Inflammatory macrophage treated with lipopolysaccharide for 4 hours (primary cell): ENCODE measurements at places on chromosomes 1 and 21.

- no peak for DNase-seq
Observed at GRCh38 chr1:114103992-114104391, 49.7 kb downstream of the SYT6 start.

GRCh38 chr1:13487143-13487868 is 26.5 kb downstream of the LRRC38 start:
- DNase-seq, result no peak

- no peak for DNase-seq
Observed at GRCh38 chr21:34942911-34943310, 106.2 kb downstream of the RUNX1 start.

DNA sequence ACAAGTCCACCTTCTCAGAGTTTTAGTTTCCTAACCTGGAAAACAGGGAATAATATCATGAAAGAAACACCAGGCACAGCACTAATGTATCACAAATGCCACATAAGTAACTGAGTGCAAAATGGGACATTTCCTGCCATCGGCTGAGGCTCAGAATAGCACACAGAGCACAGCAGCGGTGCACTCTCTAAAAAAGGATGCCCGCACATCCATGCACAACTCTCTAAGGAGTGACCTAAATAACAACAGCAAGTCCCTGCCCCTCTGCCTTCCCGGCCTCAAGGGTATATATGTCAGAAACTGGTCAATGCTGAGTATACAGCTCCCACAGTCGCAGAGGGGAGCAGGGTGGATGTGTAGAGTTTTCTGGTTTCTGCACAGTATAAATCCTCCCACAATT is 100.1 kb upstream of the ERG start:
- DNase-seq, result no peak

DNA sequence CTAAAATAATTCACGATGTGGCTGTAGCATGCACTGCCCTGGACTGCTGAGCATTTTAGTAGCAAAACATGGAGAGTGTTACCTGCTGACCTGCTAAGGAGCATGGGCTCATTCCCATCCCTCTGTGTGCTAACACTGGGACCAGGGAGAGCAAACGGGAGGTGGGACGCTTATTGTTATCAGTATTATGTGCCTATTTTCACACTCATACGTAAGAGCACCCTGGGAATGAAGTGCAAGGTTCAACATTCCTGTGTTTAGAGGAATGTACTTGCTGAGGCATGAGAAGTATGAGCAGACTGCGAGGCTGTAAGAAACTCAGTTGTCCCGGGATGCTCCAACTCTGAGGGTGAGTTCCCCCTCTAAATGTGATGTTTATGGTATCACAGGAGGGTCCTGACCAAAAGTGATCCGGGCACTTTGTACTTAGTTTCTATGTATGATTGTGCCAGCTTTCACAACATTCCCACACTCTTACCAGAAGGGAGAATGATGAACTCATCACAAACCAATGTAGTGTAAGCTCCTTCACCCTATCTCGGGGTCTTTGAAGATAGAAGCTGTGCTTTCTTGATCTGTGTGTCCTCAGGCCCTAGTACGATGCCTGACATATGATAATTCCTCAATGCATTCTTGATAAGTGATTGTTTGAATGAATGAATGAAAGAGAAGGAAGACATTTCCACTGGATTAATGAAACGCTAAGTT is 164.8 kb downstream of the KCNJ6 start:
- no peak for DNase-seq

- no peak for DNase-seq
Observed at GRCh38 chr1:235295902-235296350, 32.1 kb downstream of the ARID4B start.

DNA sequence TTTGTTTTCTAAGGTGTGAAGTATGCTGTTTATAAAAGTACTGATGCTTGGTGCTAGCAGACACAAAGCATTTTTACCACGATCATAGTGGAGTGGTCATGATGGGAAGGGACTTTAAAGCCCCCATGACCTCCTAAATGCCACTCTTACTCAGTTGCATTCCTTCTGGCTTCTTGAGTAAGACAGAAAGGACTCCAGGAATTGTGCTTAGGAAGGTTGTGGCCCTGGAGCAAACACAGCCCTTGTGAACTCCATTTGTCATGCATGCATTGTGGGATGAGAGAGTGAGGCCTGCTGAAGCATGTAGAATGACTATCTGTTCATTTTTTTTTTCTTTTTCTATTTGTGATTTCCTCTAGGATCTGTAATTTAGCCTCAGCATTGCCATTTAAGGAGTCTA is 34.2 kb downstream of the AK5 start:
- DNase-seq, result no peak

- DNase-seq, result no peak
Observed at GRCh38 chr1:218930472-218931241, 243.0 kb upstream of the LYPLAL1 start.

DNA sequence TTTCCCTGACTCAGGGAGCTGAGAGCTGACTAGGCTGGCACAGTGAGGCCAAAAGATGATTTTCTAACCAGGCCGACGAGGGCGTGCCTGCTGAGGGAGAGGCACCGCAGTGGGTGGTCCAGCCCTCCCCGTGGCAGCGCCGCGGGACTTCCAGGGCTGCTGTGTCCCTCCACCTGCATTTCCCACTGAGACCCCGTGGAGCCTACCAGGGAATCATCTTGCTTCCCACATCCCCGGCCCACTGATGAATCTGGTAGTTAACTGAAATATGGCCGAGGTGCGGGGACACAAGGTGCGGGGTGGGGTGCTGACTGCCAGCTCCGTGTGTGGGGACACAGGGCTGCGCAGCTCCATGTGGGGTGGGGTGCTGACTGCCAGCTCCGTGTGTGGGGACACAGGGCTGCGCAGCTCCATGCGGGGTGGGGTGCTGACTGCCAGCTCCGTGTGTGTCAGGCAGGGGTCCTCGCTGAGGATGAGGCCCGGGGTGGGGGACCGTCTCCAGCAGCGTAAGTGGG is 10.4 kb downstream of the WRAP73 start:
- DNase-seq, result no peak

DNA sequence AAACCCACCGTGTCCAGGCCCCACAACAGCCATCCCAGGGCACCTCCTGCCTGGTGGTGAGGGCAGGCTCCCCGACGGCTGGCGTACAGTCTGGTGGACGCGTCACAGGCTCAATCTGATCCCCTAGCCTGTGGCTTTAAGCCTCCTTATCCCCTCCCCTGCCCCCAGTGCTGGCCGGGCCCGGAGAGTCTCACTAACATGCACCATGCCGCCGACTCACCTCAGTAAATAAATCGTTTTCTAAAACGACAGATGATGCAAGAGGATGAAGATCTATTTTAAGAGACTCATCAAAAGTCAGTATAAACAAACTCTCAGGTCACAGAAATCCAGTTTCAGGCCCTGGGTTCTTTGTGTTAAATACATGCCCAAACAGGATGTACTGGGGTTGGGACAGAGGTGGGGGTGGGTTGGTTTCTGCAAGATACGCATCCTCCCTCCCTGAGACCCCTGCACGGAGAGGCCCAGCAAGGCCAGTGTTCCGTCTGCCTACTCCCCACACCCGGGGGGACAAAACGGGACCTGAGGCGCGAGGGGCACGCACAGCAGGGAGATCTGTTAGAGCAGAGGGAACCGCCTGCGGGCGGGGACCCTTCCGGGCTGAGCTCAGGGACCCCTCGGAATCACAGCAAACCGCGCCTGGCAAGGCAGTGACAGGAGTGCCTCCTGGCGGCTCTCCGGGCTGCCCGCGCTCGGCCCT is 3.1 kb downstream of the PANK4 start:
- DNase-seq, result no peak

GRCh38 chr1:168824418-168825065 is 95.5 kb upstream of the DPT start:
- no peak for DNase-seq

- no peak for DNase-seq
Observed at GRCh38 chr1:110616587-110616986, 10.4 kb upstream of the KCNA2 start.

GRCh38 chr1:52901384-52901783 is 20.2 kb downstream of the ECHDC2 start:
- DNase-seq, result no peak

DNA sequence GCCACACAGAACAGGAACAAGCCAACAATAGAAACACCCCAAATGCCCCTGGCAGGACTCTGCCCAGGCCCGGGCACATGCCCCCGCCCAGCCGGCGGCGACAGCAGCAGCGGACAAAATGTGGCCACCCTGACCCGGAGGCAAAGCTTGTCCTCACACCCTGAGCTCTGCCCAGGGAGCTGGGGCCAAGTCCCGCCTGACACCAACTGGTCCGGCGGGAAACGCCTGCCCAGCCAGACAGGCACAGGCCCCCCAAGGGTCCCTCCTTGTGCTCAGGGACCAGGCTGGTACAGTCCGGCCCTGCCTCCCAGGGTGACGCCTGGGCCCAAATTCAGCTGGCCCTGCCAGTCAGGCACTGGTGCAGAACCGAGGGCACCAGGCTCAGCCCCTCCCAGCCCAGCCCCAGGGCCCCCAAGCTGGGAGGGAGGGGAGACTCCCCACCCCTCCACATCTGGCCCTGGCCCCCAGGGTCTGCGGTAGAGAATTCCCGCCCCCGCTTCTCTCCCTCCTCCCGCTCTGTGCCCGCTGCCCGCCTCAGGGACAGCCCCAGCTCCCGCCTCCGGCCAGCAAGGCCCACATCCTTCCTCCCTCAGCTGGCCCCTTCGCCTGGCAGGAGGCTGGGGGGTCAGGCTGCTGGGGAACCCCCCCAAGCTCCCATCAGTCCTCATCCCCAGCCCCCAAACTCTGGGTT is 2.0 kb downstream of the AHDC1 start:
- DNase-seq, result no peak

GRCh38 chr1:94236630-94237290 is 624 bp downstream of the ARHGAP29 start:
- no peak for DNase-seq

GRCh38 chr1:56150441-56151215 is 428.7 kb downstream of the PLPP3 start:
- DNase-seq, result no peak

- no peak for DNase-seq
Observed at GRCh38 chr1:202010180-202011015, at the start of gene ELF3. Gene ELF3, plus strand, starts transcription at chr1:202010587. Its CDS starts 550 bp downstream, at chr1:202011137.

DNA sequence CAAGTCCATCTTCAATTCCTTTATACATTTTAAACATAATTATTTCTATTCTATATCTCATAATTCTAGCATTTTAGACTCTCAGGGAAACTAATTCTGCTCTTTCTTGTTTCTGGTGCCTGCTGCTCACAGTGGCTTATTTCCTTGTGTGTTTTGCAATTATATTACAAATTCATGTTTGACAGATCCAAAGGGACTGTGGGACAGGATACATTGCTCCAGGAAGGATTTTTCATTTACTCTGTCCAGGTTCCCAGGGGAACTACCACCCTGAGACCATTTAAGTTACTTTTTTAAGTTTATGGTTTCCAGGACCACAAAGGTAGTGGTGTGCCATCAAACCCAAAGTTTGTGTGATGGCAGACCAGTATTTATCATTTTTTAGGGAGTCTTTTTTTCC is 6.6 kb downstream of the TTC39A start:
- DNase-seq, result no peak

DNA sequence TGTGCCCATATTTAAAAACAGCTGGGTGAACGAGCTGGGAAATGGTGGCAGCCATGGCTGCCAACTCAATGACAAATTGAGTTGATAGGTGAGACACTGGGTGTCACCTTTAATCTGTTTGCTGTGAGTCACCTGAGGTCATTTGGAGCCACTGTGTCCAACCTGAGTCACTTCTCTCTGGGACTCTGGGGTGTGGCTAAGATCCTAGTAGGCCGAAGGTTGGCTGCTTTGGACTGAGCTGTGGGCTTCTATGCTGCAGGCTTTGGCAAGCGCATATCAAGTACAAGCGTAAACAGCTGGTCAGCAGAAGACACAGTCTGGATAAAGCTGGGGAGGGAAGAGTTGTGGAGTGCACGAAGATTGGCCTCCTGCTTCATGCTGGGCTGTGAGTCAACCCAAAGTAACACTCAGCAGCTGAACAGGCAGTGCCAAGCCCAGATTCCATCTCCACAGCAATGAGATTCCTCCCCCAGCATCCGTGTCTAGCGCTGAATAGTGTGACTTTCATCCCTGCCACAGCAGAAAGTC is 24.0 kb downstream of the TEX35 start:
- DNase-seq, result no peak

DNA sequence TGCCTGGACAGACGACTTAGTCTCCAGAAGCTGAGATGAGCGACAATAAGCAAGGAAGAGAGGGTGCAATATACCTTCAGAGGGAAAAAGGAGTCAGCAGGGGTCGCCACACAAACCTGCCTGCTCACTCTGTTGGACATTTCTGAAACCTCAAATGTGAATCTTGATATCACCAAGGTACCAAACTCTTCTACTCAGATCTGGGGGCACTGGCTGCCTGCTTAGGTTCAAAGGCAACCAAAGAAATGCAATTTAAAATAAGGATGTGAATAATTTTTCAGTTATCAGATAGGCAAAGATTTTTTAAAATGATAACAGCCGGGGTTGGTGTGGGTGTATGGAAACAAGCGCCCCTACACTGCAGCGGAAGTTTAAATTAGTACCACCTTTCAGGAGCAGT is 164.2 kb downstream of the HIVEP3 start:
- DNase-seq, result no peak

- DNase-seq, result no peak
Observed at GRCh38 chr1:199719156-199719842, 308.2 kb upstream of the NR5A2 start.

DNA sequence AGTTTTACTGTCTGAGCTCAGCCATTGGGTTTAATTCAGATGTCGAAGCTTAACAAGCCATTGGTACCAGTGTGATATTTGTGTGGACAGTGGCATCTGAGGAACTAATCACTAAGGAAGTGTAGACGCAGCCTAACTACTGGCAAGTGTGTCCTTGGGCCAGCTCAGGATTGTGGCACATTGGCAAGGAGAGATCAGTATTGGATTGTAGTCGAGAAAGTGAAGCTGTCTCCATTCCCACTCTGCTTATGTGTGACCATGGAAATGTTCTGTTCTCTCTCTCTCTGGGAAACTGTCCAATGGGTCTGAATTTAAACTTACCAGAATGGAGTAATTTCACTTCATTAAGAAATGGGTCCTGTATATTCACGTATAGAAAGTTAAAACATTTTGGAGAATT is 112.2 kb downstream of the ITSN1 start:
- no peak for DNase-seq

DNA sequence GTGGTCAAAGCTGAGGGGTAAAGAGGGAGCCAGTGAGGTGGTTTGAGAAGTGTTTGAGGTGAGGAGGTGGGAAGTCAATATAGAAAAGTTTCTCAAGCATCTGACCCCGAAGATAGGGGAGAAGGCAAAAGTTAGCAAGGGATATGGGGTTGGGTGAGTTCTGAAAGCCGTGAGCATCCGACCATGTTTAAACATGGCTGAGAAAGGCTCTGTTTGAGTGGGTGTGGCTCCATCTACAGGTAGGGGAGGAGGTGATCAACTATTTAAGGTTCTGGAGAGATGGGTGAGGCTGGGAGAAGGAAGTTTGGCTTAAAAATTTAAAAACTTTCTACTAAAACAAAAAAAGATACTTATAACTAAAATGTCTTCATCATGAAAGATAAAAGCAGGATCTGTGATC is 273.8 kb downstream of the KCNJ6 start:
- no peak for DNase-seq

GRCh38 chr21:38140207-38140903 is 116.4 kb upstream of the KCNJ15 start:
- no peak for DNase-seq
